ENCODE measurements at places on chromosomes 6 and 20. TPM values are rescaled to one million over a fixed set of nuclear protein-coding genes. Genes with fewer than 3 reads are reported as not detected.

GRCh38 chr20:43923322-43923721, 8.7 kb downstream of the TOX2 start:
- no peak for DNase-seq

DNA sequence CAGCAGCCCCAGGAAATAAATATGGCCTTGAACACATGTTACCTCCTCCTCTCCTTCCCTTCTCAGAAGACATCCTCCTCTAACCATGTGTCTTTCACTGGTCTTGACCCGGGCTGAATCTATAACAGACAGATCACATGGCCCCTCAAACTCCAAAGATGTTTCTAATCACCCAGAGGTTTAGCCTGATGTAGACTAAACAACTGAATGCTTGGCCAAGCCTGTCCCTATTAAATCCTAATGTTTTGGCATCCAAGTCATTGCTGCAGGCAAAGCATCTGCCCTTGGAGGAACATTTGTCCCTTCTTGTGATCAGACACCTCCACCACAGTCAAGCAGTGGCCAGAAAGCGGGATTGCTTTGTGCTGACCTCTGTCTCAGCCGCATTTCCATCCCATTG, 65.5 kb downstream of the ANKRD60 start:
- DNase-seq: no peak

GRCh38 chr6:142372348-142372747, 70.5 kb downstream of the ADGRG6 start:
- no peak for DNase-seq

PRICKLE4 gene
- total RNA-seq: 16.8 TPM

DNA sequence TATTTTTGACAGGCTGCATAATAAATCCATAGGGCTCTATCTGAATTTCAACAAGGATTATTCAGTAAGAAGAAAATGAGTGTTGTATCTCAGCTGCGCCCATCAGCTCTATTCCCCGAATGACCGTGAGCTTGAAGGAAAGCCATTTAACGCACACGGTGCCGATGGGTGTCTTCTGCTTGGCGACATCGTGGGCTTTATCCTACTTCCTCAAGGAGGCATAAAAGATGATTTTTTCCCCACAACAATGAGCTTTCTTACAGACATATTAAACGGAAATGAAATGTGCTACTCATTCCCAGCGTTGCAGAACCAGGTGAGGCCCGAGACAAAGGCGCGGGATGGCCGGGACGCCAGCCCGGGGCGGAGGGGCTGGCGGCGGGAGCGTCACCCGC, 710 bp downstream of the DYNLT1 start:
- no peak for DNase-seq

Data from body of pancreas (tissue), 4 donors.